ENCODE measurements at places on chromosomes 11 and 22. TPM values are rescaled to one million over a fixed set of nuclear protein-coding genes. Genes with fewer than 3 reads are reported as not detected.

DNA sequence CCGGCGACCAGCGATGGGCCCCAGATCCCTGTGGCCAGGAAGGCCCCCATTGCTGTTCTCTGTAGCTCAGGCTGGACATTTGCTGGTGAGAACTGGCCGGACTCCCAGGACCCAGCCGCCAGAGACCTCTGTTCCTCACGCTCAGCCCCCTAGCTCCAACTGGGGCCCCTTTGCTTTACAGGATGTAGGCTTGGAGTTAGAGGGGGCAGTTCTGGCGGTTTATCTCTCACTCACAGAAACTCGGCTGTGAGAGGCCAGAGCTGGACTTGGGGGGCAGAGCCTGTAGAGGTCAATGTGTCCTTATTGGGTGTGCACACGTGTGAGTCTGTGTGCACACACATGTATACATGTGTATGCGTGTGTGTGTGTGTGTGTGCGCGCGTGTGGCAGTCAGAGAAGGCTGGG lies 502 bp downstream of the SMIM38 start:
- DNase-seq: no peak

DNA sequence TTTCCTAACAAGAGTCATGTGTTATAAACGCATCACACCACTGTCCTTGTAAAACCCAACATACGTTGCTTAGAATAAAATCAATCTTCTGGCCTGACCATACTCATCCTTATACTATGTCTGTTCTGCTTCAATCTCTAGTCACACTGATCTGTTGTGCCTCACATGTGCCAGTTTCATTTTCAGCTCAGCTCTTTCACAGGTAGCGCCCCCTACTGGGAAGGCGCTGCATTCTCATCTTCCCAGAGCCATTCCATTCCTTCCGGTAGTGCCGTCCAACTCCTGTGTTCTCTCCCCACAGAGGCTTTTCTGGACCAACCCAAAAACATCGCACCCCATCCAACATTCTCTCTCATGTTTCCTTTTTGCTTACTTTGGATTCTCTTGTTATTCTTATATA lies 22.2 kb downstream of the CASP5 start:
- peak; percentile 3 for DNase-seq

Gene RSF1
- total RNA-seq: 36.3 TPM

- DNase-seq: peak; percentile 66
Observed at GRCh38 chr11:76321340-76321739, 59.6 kb downstream of the THAP12 start.

DNA sequence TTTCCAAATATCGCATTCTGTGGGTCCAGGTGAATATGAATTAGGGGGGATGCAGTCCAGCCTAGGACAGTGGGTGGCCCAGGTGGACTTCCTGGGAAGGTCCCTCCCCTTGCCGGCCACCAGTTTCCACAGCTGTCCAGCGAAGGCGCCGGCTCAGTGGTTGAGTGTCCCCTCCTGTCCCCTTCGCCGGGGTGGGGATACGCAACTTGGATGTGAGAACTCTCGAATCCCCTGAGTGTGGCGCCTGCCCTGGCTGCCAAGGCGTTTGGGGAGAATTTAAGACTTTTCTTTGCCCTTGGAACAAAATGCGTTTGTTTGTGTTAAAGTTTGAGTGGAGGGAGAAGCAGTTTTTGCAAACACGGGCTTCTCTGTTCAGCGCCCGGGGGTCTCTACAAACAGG lies 123.7 kb downstream of the KCNQ1OT1 start:
- no peak for DNase-seq

DNA sequence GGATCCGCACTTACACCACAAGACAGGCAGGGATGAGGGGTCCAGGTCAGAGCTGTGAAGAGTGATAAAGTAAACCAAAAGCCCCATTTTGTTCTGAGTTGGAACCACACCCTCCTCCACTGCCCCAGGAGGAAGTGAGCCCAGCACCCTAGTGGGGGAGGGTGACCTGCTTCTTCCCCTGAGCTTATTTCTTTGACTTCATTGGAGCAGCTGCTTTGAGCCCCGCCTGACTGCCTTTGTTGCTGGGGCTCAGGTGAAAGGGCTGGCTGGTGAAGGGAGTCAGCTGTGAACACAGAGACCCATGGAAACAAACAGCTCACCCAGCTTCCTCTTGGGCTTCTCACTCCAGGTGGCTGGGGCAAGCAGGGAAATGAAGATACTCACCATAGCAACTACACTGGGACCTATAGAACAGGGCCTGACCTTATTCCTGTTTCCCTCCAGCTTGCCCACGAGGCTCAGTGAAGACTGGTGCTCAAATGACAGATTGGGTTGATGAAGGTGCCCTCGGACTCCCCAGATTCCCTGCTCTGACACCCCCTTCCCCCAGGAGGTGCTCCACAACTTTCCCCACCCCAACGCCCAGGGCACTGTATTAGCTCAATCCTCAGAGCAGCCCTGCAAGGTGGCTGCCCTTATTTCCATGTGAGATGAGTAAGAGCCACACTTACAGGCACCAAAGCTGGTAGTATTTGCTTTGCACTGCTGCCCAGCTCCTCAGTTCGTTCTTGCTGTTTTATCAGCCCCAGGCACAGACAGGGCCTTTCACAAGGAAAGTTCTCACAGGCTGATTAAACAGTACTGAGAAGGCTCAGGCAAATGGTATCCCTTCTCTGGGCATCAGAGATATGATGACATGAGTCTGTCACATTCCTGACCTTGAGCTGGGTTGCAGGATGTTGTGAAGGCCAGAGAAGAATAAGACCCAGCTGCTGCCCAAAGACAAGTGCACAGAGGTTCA lies 2.4 kb downstream of the UCP2 start:
- peak; percentile 60 for DNase-seq

DNA sequence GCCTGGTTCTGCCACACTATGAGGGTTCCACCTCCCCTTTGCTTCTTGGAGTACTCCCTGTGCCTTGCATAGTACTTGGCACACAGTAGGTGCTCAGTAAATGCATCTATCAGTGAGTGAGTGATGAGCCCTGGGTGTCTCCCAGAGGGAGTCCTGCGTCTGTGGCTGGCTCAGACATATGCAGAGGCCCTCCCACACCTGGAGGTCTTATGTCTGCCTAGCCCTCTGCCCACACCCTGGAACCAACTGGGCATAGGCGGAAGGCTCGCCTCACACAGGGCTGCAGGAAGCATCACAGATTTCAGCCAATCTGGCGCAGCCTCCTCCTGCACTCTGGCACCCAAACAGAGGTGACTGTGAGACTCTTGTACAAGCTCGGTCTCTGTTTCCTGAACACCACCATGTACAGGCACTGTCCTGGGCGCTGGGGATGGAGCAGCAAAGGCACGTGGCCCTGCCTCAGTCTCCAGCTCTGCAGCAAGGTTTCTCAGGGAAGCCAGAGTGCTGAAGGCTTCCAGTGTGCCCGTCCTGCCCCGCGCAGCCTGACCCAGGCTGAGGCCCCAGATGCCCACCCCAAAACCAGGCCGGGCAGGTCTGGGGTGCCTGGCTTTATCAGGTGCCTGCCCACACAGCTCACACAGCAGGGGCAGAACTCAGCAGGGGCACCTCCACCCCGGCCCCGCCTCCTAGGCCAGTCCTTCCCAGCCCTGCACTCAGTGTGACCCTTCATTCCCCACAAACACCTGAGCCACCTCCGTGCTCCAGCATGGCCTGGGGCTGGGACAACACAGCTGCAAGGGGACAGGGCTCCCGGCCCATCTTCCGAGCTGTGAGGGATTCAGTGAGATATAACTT lies 26.7 kb downstream of the FLRT1 start:
- DNase-seq: peak; percentile 63

DNA sequence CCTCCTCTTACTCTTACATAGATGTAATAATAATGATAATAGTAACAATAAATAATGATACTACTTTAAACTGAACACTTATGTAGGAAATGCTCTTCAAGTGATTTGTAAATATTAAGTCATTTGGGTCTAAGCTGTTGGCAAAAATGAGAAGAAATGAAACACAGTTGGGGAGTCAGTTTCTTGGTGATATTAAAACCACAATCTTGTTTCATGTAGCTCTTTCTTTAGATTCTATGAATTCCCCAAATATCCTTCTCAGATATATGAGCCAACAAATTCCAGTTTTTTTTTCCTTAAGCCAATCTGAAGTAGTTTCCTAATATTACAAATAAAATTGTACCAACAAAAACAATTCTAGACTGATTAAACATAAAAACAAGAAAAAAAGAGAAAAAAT lies 1115.6 kb upstream of the CNTN5 start:
- DNase-seq: no peak

Gene SERHL2
- total RNA-seq: 7.5 TPM

- no peak for DNase-seq
Observed at GRCh38 chr11:116776522-116776984, 3.8 kb upstream of the BUD13 start.

- DNase-seq: no peak
Observed at GRCh38 chr11:86741484-86741835, 58.9 kb upstream of the PRSS23 start.

DNA sequence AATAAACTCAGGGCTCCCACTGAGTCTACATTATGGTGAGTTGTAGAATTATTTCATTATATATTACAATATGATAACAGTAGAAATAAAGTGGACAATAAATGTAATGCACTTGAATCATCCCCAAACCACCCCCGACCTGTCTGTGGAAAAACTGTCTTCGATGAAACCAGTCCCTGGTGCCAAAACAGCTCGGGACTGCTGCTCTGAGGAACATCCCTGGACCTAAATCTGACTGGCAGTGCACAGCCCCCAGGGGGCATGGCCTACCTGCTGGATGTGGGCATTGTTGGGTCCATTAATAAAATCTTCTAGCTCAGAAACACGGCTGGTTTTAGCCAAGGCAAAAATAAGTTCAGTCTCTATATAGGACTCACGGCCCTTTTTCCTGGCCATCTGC lies 29.3 kb upstream of the SLC25A1 start:
- DNase-seq: no peak

- DNase-seq: peak; percentile 92
Observed at GRCh38 chr11:17473071-17473744, 3.4 kb downstream of the ABCC8 start.

DNA sequence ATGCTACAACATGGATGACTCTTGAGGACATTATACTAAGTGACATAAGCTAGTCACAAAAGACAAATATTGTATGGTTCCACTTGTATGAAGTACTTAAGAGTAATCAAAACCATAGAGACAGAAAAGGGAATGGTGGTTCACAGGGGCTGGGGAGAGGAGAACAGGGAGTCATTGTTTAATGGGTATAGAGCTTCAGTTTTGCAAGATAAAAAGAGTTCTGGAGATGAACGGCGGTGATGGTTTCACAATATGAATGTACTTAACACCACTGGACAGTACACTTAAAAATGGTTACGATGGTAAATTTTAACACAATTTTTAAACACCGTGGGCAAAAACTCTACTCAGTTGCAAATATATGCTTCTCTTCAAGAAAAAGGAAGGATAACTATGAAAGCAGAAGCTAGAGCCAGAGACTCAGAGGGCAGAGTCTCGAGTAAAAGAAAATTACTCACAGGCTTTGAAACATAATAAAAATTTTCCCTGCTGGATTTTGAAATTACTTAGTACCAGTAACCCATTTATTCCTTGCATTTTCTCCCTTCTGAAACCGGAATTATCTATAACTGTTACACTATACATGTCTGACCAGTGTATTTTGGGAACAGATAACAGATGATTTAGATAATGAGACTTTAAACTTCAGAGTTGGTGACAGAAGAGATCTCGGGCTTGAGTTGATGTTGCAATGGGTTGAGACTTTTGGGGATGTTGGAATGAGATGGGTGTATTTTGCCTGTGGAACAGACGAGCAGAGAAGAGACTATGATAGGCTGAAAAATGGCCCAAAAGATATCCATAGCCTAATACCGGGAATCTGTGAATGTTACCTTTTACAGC lies 15.0 kb downstream of the MRTFA start:
- DNase-seq: no peak

- no peak for DNase-seq
Observed at GRCh38 chr11:121059605-121060004, 35.7 kb downstream of the TBCEL start.

Gene CASP5
- total RNA-seq: not detected

GRCh38 chr11:70498976-70499801 lies 100.9 kb downstream of the CTTN start:
- no peak for DNase-seq

DNA sequence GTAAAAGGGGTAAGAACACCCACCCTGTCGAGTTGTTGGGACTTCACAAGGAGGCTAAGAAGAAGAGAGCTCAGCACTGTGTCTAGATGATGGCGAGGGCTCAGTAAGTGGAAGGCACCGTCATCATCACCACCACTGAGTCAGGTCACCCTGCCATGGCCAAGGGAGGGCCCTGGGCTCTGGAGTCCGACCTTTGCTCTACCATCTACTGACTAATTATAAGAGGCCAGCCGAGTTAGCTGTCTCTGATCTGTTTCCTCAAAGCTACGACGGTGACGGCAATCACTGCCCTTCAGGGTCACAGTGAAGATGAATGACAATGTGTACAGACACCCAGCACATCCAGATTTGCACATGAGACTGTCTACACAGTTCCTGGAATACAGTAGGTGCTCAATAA lies 29.3 kb downstream of the KIAA0930 start:
- no peak for DNase-seq

Gene CRYBA4
- total RNA-seq: 0.22 TPM

DNA sequence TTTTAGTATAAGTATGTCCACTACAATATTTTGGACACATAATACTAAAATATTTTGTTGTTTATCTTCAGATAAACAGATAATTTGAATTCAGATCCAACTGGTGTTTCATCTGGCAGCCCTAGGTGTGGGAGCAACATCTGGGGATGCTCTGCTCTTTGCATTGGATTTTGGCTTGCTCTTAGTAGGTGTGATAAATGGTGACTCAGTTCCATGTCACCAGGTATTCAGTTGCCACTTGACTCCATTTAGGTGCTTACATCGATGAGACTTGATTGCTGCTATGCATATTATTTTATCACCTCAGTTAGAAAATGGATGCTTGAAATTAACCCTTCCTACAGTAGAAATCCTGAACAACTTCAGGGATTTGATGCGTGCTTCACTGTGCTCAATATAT lies 13.3 kb upstream of the AMOTL1 start:
- no peak for DNase-seq

Data from H7 (cell line).